Natural killer cell treated with Interleukin-12 subunit alpha and Interleukin-12 subunit beta and Interleukin-15 and Interleukin-18, amount 100 ng/mL, for 72 hours (primary cell): ENCODE measurements at places on chromosomes 6 and 20.

DNA sequence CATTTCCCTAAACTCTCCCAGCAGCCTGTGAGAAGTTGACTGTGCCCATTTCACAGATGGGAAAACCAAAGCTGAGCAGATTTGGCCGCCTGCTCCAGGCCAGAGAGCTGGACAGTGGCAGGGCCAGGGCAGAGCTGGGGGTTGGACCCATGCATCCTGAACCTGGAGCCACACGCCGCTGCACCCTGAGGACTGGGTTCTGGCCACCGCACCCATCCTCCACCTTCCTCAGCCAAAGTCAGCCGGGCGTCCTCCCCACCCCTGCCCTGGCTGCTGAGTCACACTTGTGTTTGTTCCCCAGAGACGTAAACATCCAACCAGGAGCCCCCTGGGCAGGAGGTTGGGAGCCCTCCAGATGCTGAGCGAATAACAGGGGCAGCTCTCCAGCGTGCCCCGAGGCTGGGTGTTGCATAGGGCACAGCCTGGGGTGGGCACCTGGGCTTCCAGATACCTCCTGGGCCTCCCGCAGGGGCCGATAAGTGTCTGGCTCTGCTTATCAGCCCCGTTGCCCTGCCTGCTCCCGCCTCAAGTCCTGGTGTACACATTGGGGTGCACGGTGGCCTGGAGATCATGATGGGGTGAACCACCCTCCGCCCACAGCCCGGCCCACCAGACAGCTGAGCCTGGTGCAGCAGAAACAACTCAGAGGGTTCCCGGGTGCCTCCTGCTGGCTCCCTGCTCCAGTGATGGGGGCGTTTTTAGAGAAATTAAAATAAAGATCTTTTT, 23.8 kb downstream of the RBM38 start:
- H3K36me3 ChIP-seq = no peaks in the 10 kb centered on the region
- no peak for DNase-seq
- peaks cover 21% of the 10 kb centered on the region for H3K4me1 ChIP-seq
- H3K27me3 ChIP-seq = no peaks in the 10 kb centered on the region
- H3K27ac ChIP-seq = no peak overlapping the region
- no peak overlapping the region for H3K4me3 ChIP-seq

- H3K27ac ChIP-seq = no peak overlapping the region
- no peaks in the 10 kb centered on the region for H3K36me3 ChIP-seq
- H3K27me3 ChIP-seq = peaks cover 26% of the 10 kb centered on the region
- no peak for DNase-seq
- no peak overlapping the region for H3K4me3 ChIP-seq
These were observed 37.0 kb upstream of the MCUR1 start for GRCh38 chr6:13851330-13851729.

DNA sequence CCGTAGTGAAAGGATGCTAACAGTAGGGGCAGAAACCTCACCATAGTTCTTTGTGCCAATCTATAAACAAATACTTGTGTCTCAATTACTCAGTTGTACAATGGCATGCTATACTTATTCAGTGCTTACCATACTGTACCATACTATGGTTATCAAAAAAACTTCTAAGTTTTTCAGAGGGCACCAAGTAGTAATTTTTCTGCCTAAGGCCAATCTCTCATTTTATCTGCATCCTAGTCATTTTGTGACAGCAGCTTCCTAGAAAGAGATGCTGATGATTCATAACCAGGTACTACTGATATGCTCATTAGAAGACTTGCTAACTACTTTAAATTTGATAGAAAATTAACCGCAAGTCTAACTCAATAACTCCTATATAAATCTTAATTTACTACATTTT, 42.9 kb downstream of the TMEM244 start:
- no peak overlapping the region for H3K4me3 ChIP-seq
- H3K36me3 ChIP-seq = no peaks in the 10 kb centered on the region
- peaks cover 31% of the 10 kb centered on the region for H3K27me3 ChIP-seq

DNA sequence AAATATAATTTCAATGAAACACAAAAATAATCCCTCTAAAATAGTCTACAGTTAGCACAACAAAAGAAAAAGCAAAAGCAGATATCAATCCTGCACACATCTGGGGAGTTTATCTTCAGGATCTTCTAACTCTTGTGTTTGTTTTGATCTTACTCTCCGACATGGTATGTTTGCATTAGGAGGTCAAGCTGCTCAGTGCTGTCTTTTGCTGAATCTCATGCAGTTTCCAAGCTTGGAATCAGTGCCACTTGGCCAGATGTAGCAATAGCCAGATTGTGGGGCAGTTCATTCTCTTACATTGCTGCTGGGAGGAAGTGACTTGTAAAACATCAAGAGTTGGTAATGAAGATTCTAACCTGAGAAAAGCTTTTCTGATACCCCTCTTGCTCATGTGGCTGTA, 29.5 kb downstream of the RIOK1 start:
- no peak for DNase-seq
- H3K4me3 ChIP-seq = no peak overlapping the region
- H3K27ac ChIP-seq = no peak overlapping the region

DNA sequence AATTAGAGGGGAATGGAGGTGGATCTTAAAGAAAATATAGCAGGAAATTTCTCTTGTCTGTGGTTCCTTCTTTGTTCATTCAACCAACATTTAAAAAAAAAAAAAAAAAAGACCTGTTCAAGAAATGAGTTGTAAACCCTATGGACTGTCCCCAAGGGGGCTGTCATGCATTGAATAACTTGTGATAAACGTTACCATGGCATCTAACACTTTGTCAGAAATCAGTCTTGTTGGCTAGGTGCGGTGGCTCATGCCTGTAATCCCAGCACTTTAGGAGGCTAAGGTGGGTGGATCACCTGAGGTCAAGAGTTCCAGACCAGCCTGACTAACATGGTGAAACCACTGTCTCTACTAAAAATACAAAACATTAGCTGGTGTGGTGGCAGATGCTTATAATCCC, 381.7 kb downstream of the BCKDHB start:
- H3K27ac ChIP-seq = no peak overlapping the region
- H3K4me3 ChIP-seq = no peak overlapping the region
- H3K27me3 ChIP-seq = no peaks in the 10 kb centered on the region
- no peaks in the 10 kb centered on the region for H3K36me3 ChIP-seq
- no peaks in the 10 kb centered on the region for H3K4me1 ChIP-seq

- H3K36me3 ChIP-seq = peaks cover under 1% of the 10 kb centered on the region
- DNase-seq = no peak
- H3K4me1 ChIP-seq = no peaks in the 10 kb centered on the region
- H3K27ac ChIP-seq = no peak overlapping the region
These were observed 3.0 kb downstream of the DEFB115 start for GRCh38 chr20:31260326-31260932.

DNA sequence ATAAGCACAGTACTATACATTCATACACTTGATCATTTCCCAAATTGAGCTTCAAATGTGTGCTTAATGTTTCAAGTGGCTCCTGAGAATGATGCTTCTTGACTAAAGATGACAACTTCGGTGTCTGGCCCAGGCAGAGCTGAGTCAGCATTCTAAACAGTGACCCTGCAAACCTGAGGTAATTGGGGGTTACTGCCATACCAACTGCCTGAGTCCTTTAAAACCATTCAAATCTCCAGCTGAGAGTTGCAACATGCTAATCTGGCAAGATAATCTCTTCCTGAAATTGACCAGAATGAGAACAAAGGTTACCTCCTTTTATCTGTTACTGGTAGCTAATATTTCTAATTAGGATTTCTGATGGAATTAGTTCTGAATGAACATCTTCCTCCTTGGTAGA, 8.2 kb downstream of the BACH2 start:
- DNase-seq = no peak
- peaks cover 16% of the 10 kb centered on the region for H3K27me3 ChIP-seq
- peaks cover 29% of the 10 kb centered on the region for H3K4me1 ChIP-seq
- H3K36me3 ChIP-seq = peaks cover 13% of the 10 kb centered on the region

- H3K4me1 ChIP-seq = peaks cover 33% of the 10 kb centered on the region
- no peak overlapping the region for H3K27ac ChIP-seq
- H3K27me3 ChIP-seq = peaks cover 45% of the 10 kb centered on the region
- no peak for DNase-seq
- peaks cover 4% of the 10 kb centered on the region for H3K36me3 ChIP-seq
These were observed 613 bp upstream of the DLL1 start for GRCh38 chr6:170291271-170292110.

DNA sequence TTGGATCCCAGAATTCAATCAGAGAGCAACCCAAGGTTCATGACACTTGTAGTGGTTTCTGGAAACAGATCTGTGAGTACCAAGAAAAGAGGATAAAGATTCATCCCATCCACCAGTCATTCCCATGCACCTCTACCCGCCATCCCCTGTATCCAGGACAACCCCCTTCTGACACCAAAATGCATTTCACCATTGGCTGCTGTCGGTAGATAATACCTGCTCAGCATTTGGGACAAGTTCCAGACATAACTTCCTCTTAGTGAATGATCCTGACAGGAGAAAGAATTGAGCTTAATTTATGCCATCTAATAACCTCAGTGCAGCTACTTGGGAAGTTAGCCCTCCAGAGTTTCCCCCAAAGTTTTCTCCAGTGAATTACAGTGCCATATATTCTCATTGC, 329.1 kb downstream of the ZFAND3 start:
- H3K36me3 ChIP-seq = no peaks in the 10 kb centered on the region
- peaks cover 44% of the 10 kb centered on the region for H3K4me1 ChIP-seq
- no peaks in the 10 kb centered on the region for H3K27me3 ChIP-seq
- no peak for DNase-seq
- H3K4me3 ChIP-seq = no peak overlapping the region

GRCh38 chr6:144305985-144306384, 20.9 kb downstream of the UTRN start:
- H3K27ac ChIP-seq = peak overlapping the region; percentile 77
- peaks cover 76% of the 10 kb centered on the region for H3K4me1 ChIP-seq
- H3K4me3 ChIP-seq = peak overlapping the region; percentile 85
- peaks cover 21% of the 10 kb centered on the region for H3K36me3 ChIP-seq

GRCh38 chr6:47041741-47042140, 391 bp downstream of the ADGRF1 start:
- no peak overlapping the region for H3K27ac ChIP-seq
- DNase-seq = no peak
- H3K27me3 ChIP-seq = peaks cover 5% of the 10 kb centered on the region
- H3K4me1 ChIP-seq = no peaks in the 10 kb centered on the region
- H3K4me3 ChIP-seq = no peak overlapping the region

DNA sequence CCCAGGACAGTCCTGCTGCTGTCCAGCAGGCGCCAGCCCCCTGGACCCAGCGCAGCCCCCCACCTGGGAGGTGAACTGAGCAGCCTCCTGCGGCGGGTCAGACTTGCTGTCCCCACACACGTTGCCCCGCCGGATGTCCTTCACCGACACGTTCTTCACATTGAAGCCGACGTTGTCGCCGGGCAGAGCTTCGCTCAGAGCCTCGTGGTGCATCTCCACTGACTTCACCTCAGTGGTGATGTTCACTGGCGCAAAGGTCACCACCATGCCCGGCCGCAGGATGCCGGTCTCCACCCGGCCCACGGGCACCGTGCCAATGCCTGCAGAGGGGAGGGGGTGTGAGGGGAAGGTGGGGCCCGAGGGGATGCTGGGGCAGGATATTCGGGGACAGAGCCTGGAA, 8.5 kb downstream of the EEF1A2 start:
- no peaks in the 10 kb centered on the region for H3K4me1 ChIP-seq
- no peak for DNase-seq
- H3K4me3 ChIP-seq = no peak overlapping the region
- peaks cover 20% of the 10 kb centered on the region for H3K27me3 ChIP-seq

DNA sequence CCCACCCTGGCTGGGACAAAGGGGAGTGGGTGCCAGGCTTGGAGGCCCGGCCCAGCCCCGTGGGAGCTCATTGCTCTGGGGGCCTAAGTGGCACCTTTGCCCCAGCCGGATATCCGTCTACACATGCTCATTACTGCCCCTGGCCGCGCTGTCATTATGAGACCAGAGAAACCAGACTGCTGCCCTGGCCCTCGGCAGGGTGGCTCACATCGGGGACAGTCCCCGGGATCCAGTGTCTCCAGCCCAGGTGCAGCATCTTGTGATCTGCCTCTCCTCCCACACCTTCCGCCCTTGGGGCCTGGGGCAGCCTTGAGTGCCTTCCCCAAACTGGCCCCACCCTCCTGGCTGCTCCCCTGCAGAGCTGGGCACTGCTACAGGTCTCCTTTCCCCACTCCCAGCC, 4.9 kb downstream of the SRMS start:
- peaks cover 3% of the 10 kb centered on the region for H3K27me3 ChIP-seq
- no peak overlapping the region for H3K4me3 ChIP-seq
- no peak for DNase-seq
- no peaks in the 10 kb centered on the region for H3K36me3 ChIP-seq
